ENCODE measurements at places on chromosomes 12 and 14. TPM values are rescaled to one million over a fixed set of nuclear protein-coding genes. Genes with fewer than 3 reads are reported as not detected.

The CDH24 gene
- 5.6 TPM for total RNA-seq

The NKX2-1 gene
- total RNA-seq: not detected

The TCTN1 gene
- total RNA-seq: 24.9 TPM

The B4GALNT1 gene
- 0.51 TPM for total RNA-seq

The MOAP1 gene
- 16.9 TPM for total RNA-seq

The C12orf60 gene
- 1.5 TPM for total RNA-seq

The DUSP16 gene
- 15.2 TPM for total RNA-seq

The TROAP gene
- 0.51 TPM for total RNA-seq

The APOF gene
- not detected for total RNA-seq

The SIVA1 gene
- total RNA-seq: 65.1 TPM

The LTBP2 gene
- 243 TPM for total RNA-seq

The ATP23 gene
- total RNA-seq: 8.5 TPM

The TEX52 gene
- total RNA-seq: not detected

The ADGRD1 gene
- 7.3 TPM for total RNA-seq

The NAB2 gene
- 62.7 TPM for total RNA-seq

The RD3L gene
- not detected for total RNA-seq

The CAPS2 gene
- 9.2 TPM for total RNA-seq

The LYZ gene
- 0.17 TPM for total RNA-seq

The SLCO1A2 gene
- total RNA-seq: not detected

The LBHD2 gene
- not detected for total RNA-seq

The FGF6 gene
- total RNA-seq: not detected

The OAS2 gene
- 2.3 TPM for total RNA-seq

The AKAP3 gene
- 1.5 TPM for total RNA-seq

The DAAM1 gene
- 15.5 TPM for total RNA-seq

The GLT1D1 gene
- total RNA-seq: under 0.01 TPM

The KRT6C gene
- total RNA-seq: not detected

The MAP3K12 gene
- 37.8 TPM for total RNA-seq

The SLC17A8 gene
- total RNA-seq: not detected

The GPR65 gene
- total RNA-seq: 0.17 TPM

The ADAM20 gene
- total RNA-seq: 1.2 TPM

The OLR1 gene
- total RNA-seq: 1.2 TPM

The KRT5 gene
- not detected for total RNA-seq

The CPNE6 gene
- total RNA-seq: not detected

The MIP gene
- total RNA-seq: not detected

The KRT71 gene
- not detected for total RNA-seq

The LUM gene
- total RNA-seq: 217 TPM

The FAM181A gene
- not detected for total RNA-seq

The CCDC196 gene
- total RNA-seq: not detected

The KICS2 gene
- 9.7 TPM for total RNA-seq

The PUS1 gene
- total RNA-seq: 7.2 TPM

The SEC23A gene
- total RNA-seq: 242 TPM

The SDSL gene
- total RNA-seq: 12.4 TPM

The SOX5 gene
- total RNA-seq: 16.4 TPM

The SLC24A4 gene
- total RNA-seq: not detected

The OTOGL gene
- total RNA-seq: under 0.01 TPM
